Activated naive CD8-positive, alpha-beta T cell treated with anti-CD3 and anti-CD28 coated beads, Interleukin-2, amount 10 ng/mL, durations not matched to agents 7 days and 5 days (primary cell): ENCODE measurements at places on chromosomes 1 and 21. TPM values are rescaled to one million over a fixed set of nuclear protein-coding genes. Genes with fewer than 3 reads are reported as not detected.

GRCh38 chr1:226640321-226641136, 92.0 kb downstream of the STUM start:
- DNase-seq = peak; percentile 14

TTC22 gene
- total RNA-seq = 9.0 TPM

- no peak for DNase-seq
Observed at GRCh38 chr21:35682904-35683549, 377.3 kb downstream of the SETD4 start.

ARHGAP29 gene
- not detected for total RNA-seq

GRCh38 chr1:170290276-170290675, 144.5 kb downstream of the NTMT2 start:
- DNase-seq = no peak

- no peak for DNase-seq
Observed at GRCh38 chr1:221715321-221716169, 26.3 kb downstream of the DUSP10 start.

MIXL1 gene
- not detected for total RNA-seq

GRCh38 chr1:169491845-169492281, 6.1 kb upstream of the SLC19A2 start:
- no peak for DNase-seq

PRPF38A gene
- total RNA-seq = 87.1 TPM
